Large intestine (tissue), 12 donors: ENCODE measurements at places on chromosomes 12 and 14.

GRCh38 chr14:50260511-50260910 lies 29.1 kb upstream of the SOS2 start:
- DNase-seq, result no peak

GRCh38 chr12:71393625-71394024 lies 46.0 kb upstream of the LGR5 start:
- DNase-seq, result no peak

DNA sequence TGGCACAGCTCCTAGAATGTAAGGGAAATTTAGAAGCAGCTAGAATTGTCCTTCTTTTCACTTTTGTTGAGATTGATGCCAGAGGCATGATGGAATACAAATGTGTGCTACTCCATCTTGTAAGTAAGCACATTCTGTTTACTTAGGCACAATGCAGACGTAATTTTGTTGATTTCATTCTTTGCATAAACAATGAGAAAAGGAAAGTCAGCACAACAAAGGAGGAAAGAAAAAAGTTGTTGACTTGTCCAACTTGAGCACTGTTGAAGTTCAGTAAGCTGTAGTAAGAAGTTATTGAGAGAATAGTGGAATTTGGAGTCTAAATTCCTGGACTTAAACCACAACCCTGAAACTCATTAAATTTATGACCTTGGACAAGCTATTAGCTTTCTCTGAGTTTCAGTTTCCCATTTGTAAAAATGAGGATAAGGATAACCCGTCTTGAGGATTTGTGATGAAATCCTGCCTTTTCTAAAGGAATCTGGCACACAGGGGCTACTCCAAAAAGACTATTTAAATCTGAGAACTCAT lies 19.4 kb upstream of the CNTN1 start:
- DNase-seq, result no peak

- no peak for DNase-seq
Observed at GRCh38 chr14:22026527-22026926, 352.9 kb upstream of the OR4E1 start.

DNA sequence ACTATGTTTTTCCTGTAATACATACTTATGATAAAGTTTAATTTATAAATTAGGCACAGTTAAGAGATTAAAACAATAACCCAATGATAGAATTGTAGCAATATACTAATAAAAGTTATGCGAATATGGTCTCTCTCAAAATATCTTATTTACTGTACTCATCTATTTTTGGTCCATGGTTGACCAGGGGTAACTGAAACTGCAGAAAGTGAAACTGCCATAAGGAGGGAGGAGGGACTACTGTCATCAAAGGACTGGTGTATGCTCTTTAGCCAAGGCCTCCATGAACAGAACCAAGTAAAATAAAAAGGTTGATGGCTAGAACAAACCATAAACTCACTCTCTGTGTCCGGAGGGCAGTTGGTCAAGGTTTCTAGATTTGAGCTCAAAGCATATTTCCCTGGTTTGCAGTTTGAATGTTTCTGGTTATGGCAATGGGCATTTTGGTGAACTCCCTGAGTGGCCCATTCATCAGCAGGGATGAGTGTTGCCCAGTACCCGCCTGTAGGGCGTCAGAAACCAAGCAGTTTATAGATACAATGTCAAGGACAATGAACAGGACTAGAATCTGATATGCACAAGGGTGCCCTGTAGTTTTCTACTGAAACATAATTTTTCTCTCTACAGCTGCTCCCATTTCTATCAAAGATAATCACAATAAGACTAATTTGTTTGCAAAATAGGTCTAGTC lies 19.8 kb downstream of the LEMD3 start:
- no peak for DNase-seq

GRCh38 chr12:68451261-68452077 lies 119.3 kb upstream of the MDM1 start:
- no peak for DNase-seq

DNA sequence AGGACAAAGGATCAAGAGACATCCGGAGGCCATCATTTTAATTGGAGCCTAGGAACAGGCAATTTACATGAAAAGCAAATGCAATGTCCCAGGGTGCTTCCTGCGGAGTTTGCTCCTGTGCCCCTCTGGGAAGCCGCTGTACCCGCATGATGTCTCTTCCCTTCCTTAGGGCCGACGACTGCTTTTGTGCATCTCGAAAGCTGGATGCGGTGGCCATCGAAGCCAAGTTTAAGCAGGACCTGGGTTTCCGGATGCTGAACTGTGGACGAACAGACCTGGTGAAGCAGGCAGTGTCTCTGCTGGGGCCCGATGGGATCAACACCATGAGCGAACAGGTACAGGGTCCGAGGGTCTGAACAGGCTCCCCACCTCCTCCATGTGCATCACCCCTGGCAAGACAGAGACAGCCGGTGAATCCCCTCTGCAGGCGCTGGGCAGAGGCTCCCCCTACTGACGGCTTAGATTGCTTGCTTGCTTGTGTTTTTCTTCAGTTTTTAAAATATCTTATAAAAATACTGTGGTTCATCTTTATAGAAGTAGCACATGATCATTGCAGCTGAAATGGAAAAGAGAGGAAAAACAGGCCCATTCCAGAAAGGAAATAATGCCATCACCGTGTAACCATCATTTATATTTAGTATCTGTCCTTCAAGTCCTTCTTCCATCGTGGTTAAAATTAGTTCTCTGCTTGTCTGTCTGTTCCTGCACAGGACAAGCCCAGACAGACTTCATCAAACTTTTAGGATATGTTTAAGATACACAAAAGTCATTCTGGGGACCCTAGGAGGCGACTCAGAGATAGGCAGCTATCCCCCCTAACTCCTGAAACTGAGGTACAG lies 75.4 kb upstream of the PWP1 start:
- peak; percentile 17 for DNase-seq

DNA sequence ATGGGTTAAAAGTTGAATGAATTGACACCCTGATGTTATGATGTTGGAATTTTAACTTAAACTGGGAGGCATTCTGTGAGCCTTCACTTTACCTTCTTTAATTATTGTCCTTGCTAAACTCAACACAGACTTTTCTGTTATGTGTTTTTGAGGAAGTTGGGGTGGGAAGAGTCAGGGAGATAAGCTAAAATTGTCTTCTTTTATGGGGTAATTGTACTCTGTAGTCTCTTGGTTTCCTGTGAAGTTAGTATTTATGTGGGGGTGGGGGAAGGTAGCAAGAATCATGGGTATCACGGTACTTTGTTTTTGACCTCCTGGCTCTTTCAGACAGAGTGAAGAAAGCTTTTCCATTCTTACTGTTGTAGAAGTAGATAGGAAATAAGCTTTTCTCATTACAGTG lies 32.9 kb downstream of the RAB21 start:
- no peak for DNase-seq

DNA sequence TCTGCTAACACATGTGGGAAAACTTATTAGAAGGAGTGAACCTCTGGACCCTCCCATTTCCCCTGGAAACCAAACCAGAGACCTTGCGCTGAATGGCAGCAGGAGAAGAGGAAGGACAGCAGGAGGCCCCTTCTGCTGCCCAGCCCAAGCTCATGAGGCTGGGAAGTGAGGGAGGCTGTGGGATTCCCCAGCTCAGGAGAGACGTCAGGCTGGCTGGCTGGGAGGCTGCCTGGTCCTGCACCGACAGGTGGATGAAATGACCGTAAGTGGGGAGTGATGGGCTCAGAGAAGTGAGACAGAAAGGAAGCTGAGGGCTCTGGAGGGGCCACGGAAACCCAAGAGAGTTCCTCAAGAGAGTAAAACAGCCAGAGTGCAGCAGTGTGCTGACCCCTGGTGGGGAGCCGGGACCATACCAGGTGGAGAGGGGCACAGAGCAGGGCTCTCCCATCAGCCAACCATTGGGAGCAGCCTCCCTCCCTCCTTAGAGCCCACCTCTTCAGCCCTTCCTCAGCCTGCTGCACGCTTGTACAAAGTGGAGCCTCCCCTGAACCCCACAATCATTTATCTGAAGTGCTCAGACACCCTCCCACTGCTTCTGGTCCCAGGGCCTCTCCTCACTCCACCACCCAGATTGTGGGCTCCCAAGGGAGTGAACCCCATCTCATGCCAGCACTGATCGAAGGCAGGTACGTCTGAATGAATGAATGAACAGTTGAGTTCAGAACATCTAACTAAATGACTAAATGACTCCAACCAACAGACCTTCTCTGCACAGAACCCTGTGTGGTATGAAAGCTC lies 14.0 kb downstream of the TAMALIN start:
- no peak for DNase-seq

DNA sequence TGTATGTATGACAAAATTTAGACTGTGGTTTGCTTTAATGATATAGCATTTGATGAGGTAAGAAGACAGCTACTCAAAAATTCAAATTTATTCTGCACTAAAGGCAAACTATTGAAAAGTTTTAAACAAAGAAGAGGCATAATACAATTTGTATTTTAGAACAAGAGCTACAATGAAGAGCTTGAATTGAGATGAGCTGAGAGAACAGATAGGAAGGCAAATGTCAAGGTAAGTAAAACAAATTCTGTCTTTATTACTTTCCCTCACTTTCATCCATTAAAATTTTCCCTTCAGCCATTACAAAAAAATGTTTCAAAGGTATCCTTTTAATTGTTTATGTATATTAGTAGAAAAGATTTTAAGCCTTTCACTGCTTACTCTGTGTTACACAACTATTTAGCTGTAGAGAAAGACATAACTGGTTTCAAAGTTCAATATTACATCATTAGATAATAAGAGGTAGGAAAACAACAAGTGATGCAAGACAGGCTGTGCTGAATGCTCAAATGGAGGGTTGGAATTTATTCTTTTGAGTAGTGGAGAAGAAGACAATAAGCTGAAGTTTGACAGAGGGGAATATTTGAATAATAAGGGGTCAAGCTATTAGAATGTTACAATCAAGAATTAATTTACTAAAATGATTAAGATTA lies 1334.1 kb downstream of the FSCB start:
- peak; percentile 77 for DNase-seq

DNA sequence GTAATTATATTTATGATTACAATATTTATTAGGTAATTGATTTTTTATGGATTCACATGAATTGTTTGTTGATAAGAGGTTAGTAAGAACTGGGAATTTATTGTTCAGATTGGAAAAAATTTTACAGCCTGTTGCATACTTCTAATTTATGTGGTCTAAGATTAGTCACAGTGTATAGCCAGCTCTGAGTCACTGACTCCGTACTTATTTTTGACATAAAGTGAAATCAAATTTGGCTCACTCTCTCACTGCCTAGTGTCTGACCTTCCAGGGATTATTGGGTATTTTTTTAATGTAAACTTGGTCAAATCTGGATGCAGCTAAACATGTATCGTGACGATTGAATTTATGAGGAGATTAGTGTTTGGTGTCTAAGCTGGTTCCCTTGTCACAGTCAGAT lies 109.3 kb downstream of the PTPRQ start:
- DNase-seq, result no peak

GRCh38 chr12:101470939-101471338 lies 4.2 kb upstream of the SPIC start:
- no peak for DNase-seq

DNA sequence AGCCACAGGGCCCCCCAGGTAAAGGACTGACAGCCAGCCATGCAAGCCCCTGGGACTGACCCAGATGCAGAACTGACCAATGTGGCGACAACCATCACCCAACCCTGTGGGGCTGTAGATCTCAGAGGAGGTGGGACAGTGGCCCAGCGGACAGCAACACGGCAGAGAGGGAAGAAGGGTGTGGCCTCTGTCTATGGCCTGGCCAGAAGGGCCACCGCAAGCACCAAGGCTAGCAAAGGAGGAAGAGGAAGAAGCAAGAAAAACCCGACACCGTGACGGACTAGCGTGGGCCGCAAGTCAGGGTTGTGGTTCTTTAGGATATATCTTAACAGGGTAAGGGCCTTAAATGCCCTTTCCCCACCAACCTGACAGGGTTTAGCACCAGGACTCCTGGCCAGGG lies 71.2 kb downstream of the ITPK1 start:
- peak; percentile 56 for DNase-seq

DNA sequence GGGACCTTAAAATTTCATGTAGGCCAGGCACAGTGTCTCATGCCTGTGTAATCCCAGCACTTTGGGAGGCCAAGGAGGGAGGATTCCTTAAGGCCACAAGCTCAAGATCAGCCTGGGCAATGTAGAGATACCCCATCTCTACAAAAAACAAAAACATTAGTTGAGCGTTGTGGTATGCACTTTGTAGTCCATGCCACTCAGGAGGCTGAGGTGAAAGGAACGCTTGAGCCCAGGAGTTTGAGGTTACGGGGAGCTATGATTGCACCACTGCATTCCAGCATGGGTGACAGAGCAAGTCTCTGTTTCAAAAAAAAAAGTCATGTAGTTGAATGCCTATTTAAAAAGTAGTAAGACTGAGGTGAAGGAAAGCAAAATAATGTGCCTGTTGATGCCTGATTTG lies 83.5 kb downstream of the TTC6 start:
- no peak for DNase-seq

DNA sequence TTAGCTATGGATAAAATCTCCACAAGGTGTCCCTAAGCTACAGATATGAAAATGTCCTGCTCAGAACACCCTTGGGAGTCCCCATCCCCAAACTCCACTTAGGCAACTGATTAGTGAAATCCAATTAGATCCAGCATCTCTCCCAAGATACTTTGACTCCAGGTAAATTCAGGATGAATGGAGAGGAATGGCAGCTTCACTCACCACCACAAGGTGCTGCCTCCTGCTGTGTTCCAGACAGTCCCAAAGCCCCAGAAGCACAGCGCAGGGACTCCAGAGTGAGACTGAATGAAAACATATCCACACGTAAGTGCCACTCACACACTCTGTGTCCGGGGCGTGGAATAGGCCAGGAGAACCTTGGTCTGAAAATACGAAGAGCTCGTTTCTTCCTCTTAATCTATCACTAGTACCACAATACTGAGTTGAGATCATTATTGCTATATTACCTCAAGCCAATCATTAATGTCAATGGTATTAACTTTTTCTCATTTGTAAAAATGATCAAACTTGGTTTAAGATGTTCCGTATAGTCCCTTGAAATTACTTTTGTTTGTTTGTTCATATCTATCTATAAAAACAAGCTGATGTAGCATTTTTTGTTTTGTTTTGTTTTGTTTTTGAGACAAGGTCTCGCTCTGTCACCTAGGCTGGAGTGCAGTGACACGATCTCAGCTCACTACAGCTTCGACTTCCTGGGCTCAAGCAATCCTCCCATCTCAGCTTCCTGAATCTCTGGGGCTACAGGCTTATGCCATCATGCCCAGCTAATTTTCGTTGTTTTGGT lies 70.0 kb upstream of the BICD1 start:
- no peak for DNase-seq

GRCh38 chr14:94046696-94047250 lies 20.6 kb downstream of the OTUB2 start:
- no peak for DNase-seq

- DNase-seq, result no peak
Observed at GRCh38 chr14:39673270-39673711, 241.1 kb upstream of the FBXO33 start.

GRCh38 chr14:80491131-80491530 lies 279.8 kb upstream of the DIO2 start:
- peak; percentile 75 for DNase-seq
